ENCODE measurements at places on chromosomes 2 and 18. TPM values are rescaled to one million over a fixed set of nuclear protein-coding genes. Genes with fewer than 3 reads are reported as not detected.

GKN1 gene
- total RNA-seq: not detected

DNAH7 gene
- total RNA-seq: 12.1 TPM

PKDCC gene
- total RNA-seq: 30.9 TPM

CENPA gene
- 4.6 TPM for total RNA-seq

TUBA3E gene
- total RNA-seq: not detected

POTEE gene
- total RNA-seq: 0.18 TPM

OSBPL6 gene
- total RNA-seq: 15.9 TPM

LRATD1 gene
- total RNA-seq: 17.2 TPM

SOCS6 gene
- 34.0 TPM for total RNA-seq

DSC2 gene
- 7.2 TPM for total RNA-seq

FSHR gene
- not detected for total RNA-seq

- no peak for DNase-seq
Measured at GRCh38 chr2:217972490-217972889, 30.3 kb downstream of the TNS1 start.

DNA sequence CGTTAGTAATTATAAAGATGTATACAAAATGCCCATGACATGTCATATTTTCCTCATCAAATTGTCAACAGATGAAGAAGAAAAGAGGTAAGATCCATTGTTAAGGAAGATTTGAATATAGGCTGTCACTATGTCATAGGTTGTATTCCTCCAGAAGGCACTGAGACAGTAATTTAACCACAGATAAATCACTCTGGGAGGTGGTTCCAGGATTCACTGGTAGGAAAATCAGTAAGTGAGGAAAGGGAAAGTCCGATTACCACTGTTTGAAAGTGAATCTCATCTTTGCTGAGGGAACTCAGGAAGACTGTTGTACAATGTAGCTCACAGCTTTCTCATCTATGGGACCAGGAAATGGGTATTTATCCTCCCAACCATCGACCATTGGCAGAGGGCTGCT is 152.8 kb upstream of the TMEFF2 start:
- no peak for DNase-seq

DNA sequence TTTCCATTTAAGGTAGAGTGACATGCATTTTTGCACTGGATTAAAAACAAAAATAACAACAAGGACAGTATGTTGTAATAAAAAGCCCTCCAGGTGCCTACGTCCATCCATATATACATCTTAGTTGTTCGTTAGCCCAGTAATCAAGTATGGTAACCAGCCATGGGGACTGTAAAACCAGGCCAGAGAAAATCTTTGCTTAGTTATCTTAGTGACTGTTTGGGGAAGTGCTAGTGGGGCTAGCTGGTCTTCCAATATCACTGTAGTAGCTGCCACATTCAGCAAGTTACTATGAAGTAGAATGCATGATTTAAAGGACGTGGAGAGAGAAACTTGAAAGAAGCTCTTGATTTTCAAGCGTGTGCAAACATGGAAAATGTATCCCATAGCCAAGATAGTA is 95.9 kb upstream of the STON1 start:
- DNase-seq: no peak

DNA sequence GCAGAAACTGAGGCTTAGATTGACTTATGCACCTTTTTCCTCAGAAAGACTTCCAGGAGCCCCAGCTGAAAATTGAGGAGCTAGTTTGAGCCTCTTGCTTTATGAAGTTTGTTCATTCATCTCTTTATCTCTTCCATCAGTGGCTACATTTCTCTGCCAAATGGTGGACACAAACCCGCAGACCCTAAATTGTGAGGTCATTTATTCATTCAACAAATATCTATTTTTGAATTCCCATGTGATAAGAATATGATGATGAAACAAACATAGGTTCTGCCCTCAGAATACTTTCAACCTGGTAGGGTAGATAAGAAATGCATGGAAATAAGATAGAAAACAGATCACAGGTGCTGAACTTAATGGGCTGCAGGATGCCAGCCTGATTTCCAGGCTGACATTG is 309.4 kb downstream of the TNS1 start:
- no peak for DNase-seq

- no peak for DNase-seq
Measured at GRCh38 chr18:22912835-22913234, 20.3 kb upstream of the RBBP8 start.

- DNase-seq: no peak
Measured at GRCh38 chr2:172226244-172227061, 123.8 kb upstream of the DLX2 start.

DNA sequence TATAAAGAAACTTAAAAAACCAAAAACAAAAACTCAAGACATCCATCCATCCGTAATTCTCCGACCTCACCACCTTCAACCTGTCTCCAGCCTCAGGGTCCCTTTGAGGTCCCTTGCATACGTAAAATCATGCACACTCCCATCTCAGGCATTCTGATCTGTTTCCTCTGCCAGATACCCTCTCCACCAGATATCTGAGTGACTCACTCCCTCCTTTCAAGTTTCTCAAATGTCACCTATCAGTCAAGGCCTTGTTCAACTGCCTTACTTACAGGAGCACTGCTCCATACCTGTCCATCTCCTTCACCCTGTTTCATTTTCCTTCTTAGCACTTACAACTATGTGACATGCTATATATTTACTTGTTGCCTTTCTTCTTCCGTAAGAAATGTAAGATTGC is 369.3 kb downstream of the NBAS start:
- no peak for DNase-seq

DNA sequence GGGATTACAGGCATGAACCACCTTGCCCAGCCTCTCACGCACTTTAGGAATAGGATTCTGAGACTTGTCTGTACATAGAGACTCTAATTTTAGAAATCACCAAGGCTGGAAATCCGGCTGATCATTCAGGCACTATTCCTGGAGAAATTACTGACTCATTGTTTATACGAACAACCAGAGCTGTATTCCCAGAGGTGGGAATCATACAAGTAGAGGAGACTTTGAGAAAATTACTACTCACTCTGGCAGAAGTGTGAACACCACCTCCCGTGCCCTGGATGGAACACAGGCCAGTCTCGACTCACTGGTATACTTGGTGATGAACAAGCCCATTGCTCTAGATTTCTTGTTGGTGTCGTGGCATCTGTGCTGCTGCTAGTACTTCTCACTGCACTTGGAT is 5.8 kb upstream of the ADNP2 start:
- no peak for DNase-seq

DNA sequence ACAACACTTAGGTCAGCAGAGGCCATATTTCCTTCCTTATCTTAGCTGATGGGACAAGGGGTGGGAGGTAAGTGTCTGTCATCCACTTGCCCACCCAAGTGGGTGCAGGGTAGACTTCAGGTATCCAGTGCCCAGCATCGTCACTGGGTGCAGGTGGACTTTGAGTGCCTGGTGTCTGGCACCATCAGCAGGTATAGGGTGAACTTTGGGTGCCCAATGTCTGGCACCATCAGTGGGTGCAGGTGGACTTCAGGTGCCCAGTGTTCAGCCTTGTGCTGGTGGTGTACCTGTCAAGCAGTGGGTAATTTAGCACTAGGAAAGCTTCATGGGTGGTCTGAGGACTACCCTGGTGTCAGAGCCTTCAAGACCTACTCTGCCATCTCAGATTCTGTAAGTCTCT is 175.6 kb downstream of the SEPTIN10 start:
- no peak for DNase-seq

DNA sequence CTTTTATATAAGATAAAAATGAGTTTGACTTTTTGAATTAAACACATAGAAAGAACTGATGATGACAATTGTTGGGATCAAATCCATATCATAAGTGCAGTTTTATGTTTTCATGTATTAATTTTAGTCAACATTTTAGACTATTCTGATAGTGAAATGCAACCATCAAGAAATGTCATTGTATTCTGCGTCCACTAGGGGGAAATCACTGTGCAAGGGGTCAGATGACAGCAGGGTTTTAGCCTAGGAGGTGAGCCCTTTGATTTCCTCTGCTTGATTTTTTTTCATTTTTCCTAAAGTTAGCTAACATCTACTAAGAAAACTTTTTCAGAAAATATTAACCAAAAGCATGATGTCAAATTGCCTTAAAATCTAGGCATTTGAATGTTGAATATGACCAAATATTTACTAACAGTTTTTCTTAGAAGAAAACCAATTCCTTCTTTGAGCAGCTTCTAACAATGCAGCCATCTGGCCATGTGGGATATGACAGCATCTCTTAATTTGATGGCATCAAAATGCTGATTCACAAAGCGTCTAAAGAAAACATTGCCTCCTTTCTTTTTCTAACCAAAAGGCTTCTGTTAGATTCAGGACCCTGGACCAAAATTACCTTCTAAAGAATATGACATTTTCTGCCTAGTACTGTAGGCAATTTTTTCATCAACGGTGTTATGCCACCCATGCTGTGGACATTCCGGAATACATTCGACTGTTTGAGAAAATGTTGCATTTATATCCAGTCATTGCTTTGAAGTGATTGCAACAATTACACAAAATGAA is 141.5 kb downstream of the SPHKAP start:
- peak; percentile 40 for DNase-seq

DNA sequence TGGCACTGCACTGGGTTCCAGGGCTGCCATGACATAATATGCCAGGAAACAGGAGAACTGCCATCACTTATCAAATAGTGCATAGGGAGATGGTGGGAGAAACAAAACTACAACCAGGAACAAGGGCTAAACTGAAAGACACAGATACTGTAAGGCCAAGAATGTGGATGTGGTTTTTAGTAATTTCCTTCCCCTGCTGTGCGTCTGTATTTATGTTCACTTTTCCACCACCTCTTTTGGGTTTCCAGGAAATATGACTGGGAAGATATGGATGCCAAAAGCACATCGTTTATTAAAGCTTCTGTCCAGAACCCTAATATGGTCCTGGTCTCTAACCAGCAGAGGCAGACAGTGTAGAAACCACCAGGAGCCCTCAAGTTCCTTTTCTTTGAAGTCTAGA is 759.7 kb upstream of the FANCL start:
- DNase-seq: no peak

DNA sequence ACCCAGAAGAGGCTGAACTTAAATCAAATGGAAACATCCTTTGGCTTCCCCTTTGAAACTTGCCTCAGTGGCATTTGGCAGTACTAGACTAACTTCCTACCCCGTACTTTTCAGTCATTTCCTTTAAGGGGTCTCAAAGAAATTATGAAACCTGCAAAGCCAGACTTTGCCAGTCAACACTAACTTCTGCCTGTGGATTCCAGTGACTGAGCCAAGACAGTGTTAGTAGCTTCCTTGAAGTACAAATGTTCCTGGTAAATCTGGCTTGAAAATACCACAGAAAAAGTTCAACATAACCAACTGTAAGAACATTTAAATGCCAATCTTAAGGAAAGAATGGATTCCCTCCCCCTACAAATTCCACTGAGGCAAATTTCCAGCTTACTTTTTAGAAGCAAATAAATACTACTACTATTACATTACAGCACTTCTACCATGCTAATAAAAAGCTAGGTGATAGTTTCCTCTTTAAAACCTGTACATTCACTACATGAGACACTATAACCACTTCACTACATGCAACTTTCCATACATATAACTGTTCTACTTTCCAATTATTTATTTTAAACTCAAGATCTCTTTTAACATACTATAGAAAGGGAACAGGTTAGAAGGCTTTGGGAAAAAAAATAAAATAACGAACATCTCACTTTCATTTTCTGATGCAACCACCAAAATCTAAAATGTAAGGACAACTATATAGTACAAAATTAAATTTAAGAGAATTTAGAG is 2.4 kb downstream of the PELI1 start:
- no peak for DNase-seq

DNA sequence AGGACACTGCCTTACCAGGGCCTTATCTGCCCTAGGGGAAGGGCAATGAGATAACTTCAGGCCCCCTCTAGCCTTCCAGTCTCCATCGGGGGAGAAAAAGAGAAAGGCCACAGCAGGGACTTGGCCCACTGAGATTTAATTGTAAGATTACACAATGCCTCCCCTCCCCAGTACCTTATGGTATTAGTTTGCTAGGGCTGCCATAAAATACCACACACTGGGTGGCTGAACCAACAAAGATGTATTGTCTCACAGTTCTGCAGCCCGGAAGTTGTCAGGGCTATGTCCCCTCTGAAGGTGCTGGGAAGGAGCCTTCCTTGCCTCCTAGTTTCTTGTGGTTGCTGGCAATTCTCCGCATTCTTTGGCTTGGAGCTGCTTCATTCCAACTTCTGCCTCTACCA is 34.8 kb upstream of the SPATA3 start:
- no peak for DNase-seq

- DNase-seq: no peak
Measured at GRCh38 chr2:206721256-206721920, 3.2 kb upstream of the DYTN start.

GRCh38 chr18:69401972-69402532 is 1.4 kb downstream of the DOK6 start:
- DNase-seq: peak; percentile 19

GRCh38 chr2:152864601-152865149 is 146.3 kb downstream of the ARL6IP6 start:
- no peak for DNase-seq

DNA sequence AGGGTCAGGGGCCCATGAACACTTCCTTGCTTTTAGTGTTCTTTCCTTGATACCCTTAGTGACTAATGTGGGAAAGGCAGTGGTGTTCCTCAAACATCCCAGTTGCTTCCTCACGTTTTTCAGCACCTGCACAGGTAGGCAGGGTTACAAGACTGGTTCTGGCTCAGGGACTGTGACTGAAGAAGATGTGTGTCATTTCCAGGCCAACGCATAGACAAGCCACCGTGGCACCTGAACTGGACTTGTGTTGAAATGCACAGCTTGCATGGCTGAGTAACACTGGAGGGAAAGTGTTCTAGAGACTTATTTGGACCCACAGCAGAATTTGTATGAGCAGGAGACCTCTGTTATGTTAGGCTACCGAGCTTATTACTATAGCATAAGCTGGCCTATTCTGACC is 107.9 kb downstream of the SPOPL start:
- no peak for DNase-seq

- no peak for DNase-seq
Measured at GRCh38 chr2:16215902-16216557, 275.7 kb downstream of the MYCN start.

DNA sequence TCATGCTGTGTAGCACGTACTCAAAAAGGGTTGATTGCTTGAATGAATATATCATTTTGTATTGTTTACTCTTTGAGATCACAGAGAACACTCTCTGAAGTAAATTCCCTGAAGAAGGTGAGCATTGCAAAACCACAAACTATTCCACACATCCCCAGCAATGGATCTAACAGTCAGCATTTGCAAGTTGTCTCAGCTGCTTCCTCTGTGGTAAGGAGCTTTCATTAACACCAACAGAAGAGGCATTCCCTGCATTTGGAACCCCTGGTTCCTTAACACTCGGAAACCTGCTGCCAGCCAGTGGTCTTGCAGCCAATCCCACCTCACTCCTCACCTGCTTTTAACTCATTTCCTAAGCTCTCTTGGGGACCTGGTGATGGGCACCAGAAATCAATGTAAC is 108.4 kb downstream of the IRS1 start:
- no peak for DNase-seq

Data from cerebellum (tissue), 4 donors.